ENCODE measurements at places on chromosomes 5 and 9. TPM values are rescaled to one million over a fixed set of nuclear protein-coding genes. Genes with fewer than 3 reads are reported as not detected.

DNA sequence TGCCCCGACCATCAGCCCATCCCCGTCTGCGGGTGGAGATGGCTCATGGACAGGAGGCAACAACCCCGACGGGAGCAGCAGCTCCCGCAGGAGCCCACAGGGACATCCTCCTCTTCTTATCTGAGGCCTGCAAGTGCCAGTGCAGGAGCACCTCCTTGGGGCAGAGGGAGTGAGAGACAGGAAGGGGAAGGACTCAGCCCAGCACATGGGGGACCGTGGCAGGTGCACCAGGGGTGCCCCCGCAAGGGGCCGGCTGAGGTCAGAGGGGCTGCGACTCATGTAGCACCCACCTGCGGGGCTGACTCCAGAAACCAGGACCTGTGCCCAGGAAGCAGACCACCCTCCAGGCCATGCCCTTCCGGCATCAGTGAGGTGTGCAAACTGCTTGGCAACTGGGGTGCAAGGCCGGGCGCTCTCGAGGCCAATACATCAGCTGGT lies 259.8 kb upstream of the ADAMTS16 start:
- H3K36me3 ChIP-seq = no peaks in the 10 kb centered on the region
- H3K27ac ChIP-seq = no peak overlapping the region
- H3K4me1 ChIP-seq = no peaks in the 10 kb centered on the region

- H3K27ac ChIP-seq = no peak overlapping the region
- DNase-seq = no peak
- H3K27me3 ChIP-seq = peaks cover 4% of the 10 kb centered on the region
- no peaks in the 10 kb centered on the region for H3K4me1 ChIP-seq
Measured at GRCh38 chr9:93898502-93899426, 56.4 kb downstream of the BARX1 start.

DNA sequence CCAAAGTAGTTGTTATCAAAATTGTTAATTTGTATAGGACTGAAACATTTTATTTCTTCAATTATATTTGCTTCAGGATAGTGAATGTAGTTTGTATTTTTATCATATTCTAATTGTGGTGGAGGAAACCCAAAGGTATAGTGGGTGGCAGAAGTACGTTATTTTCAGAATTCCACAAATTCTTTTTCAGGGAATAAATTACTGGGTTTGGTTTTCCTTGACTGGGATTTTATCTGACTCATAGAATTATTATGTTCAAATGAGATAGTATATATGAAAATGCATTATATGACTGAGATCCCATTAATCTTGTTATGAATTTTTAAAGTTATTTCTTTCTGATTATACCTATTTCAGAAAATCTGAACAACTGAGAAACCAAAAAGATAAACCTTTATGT lies 73.7 kb downstream of the VPS13A start:
- no peak for DNase-seq
- H3K27me3 ChIP-seq = no peaks in the 10 kb centered on the region
- no peak overlapping the region for H3K4me3 ChIP-seq
- no peak overlapping the region for H3K27ac ChIP-seq

- H3K4me1 ChIP-seq = no peaks in the 10 kb centered on the region
- peak; percentile 75 for DNase-seq
- H3K36me3 ChIP-seq = no peaks in the 10 kb centered on the region
- H3K4me3 ChIP-seq = no peak overlapping the region
- no peak overlapping the region for H3K27ac ChIP-seq
Measured at GRCh38 chr9:134518004-134518606, 123.5 kb upstream of the COL5A1 start.

The GPR151 gene
- not detected for total RNA-seq

DNA sequence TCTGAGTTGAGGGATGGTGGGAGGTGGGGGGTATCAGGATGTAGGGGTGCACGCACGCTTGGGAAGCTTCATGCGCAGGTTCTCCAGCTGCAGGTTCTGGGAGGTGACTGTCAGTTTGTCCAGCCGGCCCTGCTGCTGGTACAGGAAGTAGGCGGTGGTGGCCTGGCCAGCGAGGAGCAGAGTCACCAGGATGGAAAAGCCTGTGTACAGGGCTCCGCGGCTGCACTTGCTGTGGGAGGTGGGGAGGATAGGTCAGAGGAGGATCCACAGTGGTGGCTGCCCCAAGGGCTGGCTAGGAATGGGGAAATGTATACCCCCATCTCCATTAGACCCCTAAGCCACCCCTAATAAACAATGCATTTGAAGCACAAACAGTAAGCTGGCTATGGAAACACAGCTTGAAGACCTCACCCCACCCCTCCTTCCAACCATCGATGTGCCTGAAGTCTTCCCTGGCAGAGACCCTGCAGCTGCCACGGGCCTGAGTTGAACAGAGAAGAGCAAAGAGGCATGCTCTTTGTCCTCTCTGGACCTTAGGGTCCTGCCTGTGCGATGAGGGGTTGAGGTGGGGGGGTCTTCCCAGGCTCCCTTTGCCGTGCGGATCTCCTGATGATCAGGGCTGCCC lies 5.5 kb downstream of the CD74 start:
- no peak overlapping the region for H3K4me3 ChIP-seq
- H3K27ac ChIP-seq = no peak overlapping the region
- H3K4me1 ChIP-seq = peaks cover 5% of the 10 kb centered on the region

GRCh38 chr9:75002422-75003023 lies 25.6 kb downstream of the CARNMT1 start:
- no peak for DNase-seq
- no peaks in the 10 kb centered on the region for H3K27me3 ChIP-seq
- H3K36me3 ChIP-seq = peaks cover 9% of the 10 kb centered on the region
- H3K4me1 ChIP-seq = peaks cover 4% of the 10 kb centered on the region

- no peaks in the 10 kb centered on the region for H3K27me3 ChIP-seq
- H3K27ac ChIP-seq = no peak overlapping the region
- peak; percentile 36 for DNase-seq
- peaks cover 60% of the 10 kb centered on the region for H3K4me1 ChIP-seq
- H3K4me3 ChIP-seq = no peak overlapping the region
Measured at GRCh38 chr5:142841511-142842265, 71.5 kb downstream of the ARHGAP26 start.

DNA sequence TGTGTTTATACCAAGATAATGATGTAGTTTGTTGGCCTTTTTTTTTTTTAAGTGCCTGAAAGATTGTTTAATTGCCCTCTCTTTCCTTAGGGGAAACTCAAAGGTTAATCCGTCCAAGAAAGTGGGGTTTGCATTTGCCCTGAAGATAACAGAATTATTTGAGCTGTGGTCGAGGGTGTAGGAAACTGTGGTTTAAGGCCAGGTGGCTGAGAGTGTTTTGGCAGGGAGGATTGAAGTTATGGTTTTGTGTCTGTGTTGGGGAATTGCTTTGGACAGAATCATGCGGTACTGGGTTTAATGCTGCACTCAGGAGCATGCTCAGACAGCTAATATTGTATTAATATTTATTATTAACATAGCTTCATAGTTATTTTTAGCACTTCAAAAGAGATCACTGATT lies 509.8 kb downstream of the EBF1 start:
- H3K27ac ChIP-seq = no peak overlapping the region
- no peak overlapping the region for H3K4me3 ChIP-seq
- DNase-seq = no peak
- H3K27me3 ChIP-seq = no peaks in the 10 kb centered on the region

The STPG3 gene
- total RNA-seq = not detected

The PAPPA gene
- total RNA-seq = 0.88 TPM

The RASGRF2 gene
- 6.2 TPM for total RNA-seq

The PCDHB11 gene
- total RNA-seq = 0.86 TPM

DNA sequence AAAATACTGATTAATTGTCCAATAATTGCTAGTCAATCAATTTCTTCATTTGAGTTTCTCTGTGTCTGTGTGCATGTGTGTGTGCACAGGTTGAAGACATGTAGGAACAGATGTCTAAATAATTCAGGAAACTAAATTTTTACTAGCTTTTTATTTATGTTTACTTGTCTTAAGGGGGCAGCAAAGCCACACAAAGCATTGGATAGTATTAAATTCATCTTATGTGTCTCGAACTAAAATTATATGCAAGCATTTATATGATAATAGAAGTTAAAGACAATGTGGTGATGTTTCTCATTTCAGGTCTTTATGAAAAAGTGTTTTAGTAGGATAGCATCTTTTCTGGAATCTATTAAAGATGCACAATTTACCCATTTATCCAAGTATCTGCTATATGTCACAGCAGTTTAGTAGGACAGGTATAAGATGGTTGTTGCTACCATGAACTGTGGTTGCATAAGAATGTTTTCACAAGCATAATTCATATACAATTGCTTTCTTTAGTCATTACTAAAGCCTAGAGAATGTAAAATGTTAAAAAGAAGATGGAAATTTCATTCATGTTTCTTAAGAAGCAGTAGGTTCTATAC lies 784.6 kb upstream of the NUDT12 start:
- no peak overlapping the region for H3K27ac ChIP-seq
- no peak for DNase-seq
- no peaks in the 10 kb centered on the region for H3K4me1 ChIP-seq

GRCh38 chr5:6355294-6355693 lies 23.1 kb downstream of the MED10 start:
- H3K36me3 ChIP-seq = peaks cover 10% of the 10 kb centered on the region
- no peak for DNase-seq
- no peak overlapping the region for H3K27ac ChIP-seq
- no peaks in the 10 kb centered on the region for H3K4me1 ChIP-seq

The PDE6A gene
- 0.04 TPM for total RNA-seq

The IFNK gene
- total RNA-seq = not detected

DNA sequence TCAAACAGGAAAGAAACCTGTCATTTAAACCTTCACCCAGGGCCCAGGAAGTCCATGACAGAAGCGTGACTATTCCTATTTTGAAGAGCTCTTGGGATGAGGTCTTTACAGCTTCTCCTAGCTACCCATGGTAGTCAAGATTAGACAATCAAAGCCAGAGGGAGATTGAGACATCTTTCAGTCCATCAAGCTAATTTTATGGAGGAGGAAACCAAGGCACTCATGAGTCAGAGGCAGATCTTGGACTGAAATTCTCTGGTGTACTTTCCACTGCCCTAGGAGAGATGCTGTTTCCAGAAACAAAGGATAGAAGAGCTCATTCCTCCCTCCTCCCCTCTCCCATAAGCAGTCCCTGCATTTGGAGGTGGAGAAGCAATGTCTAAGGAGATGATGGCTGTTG lies 9.2 kb downstream of the TNFSF8 start:
- H3K4me1 ChIP-seq = no peaks in the 10 kb centered on the region
- H3K4me3 ChIP-seq = no peak overlapping the region
- H3K27ac ChIP-seq = no peak overlapping the region

The FRMD3 gene
- total RNA-seq = 27.5 TPM

The DNM1 gene
- total RNA-seq = 1.2 TPM

DNA sequence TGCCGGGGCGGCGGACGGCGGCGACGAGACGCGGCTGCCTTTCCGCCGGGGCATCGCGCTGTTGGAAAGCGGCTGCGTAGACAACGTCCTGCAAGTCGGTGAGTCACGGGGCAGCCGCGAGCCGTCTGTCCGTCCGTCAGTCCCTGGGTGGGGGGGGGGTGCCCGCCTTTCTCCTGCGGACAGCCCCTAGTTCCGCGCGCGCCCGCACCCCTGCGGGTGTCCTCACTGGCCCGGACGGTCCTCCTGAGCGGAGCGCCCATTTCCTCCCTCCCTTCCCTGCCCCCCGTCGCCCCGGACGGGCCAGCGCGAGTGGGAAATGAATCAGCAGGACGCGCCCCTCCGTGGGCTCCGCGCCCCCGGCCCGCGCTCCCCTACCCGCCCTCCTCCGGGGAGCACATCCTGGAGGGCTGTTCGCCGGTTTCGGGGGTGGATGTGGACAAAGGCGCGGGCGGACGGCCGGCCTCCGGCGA lies 828 bp downstream of the ZSWIM6 start:
- DNase-seq = peak; percentile 63
- H3K36me3 ChIP-seq = no peaks in the 10 kb centered on the region
- H3K4me3 ChIP-seq = peak overlapping the region; percentile 91
- H3K27ac ChIP-seq = peak overlapping the region; percentile 80
- H3K27me3 ChIP-seq = no peaks in the 10 kb centered on the region
- H3K4me1 ChIP-seq = peaks cover 19% of the 10 kb centered on the region

- no peak for DNase-seq
- no peaks in the 10 kb centered on the region for H3K27me3 ChIP-seq
- H3K36me3 ChIP-seq = no peaks in the 10 kb centered on the region
Measured at GRCh38 chr5:40074826-40075225, 604.9 kb upstream of the PTGER4 start.

The MSANTD3 gene
- 33.6 TPM for total RNA-seq

DNA sequence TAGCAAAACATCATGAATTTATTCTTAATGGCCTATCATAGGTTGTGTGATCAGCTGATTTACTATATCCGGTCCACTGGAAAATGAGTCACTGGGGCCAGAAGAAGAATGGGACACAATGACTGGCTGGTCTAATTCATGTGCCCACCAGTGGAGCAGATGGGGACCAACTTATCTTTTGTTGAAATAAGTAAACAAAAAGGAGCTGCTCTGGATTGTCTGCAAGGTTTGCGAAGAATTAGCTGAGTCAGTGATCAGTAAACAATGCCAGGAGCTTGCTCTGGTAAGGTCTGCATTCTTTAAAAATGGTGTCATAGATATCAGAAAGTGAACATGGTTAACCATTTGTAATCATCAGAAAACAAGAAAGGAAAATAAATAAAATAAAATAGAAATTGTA lies 128.0 kb downstream of the RASEF start:
- peaks cover 4% of the 10 kb centered on the region for H3K27me3 ChIP-seq
- H3K4me1 ChIP-seq = no peaks in the 10 kb centered on the region
- no peak overlapping the region for H3K27ac ChIP-seq

The SLC25A48 gene
- not detected for total RNA-seq

DNA sequence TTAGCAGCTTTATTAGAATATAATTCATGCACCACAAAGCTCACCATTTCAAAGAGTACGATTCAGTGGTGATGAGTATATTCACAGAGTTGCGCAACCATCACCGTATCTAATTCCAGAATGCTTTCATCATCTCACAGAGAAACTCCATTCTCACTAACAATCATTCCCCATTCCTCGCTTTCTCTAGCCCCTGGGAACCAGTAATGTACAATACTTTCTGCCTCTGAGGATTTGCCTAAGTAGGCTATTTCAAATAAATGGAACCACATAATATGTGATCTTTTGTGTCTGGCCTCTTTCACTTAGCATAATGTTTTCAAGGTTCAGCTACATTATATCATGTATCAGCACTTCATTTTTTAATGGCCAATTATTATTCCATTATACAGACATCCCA lies 145.1 kb upstream of the ADAMTS16 start:
- no peak overlapping the region for H3K27ac ChIP-seq
- no peaks in the 10 kb centered on the region for H3K4me1 ChIP-seq
- H3K36me3 ChIP-seq = no peaks in the 10 kb centered on the region

DNA sequence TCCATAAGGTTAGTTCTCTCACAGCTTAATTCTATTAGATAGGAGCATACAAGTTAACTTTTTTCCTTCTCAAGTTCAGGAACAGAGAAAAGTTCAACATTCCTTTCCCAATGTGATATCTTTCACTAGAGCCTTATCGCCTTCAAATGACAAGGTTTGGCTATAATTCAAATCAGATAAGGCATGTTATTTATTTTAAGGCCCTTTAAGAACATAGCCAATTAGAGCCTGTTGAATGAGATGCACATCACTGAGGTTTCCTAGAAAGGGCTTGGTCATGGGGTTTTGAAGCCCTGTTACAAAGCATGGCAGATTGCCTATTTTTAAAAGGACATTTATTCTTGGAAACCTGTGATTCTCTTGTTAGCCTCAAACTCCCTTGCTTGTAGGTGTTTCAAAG lies 123.4 kb downstream of the BASP1 start:
- no peak overlapping the region for H3K4me3 ChIP-seq
- H3K27ac ChIP-seq = no peak overlapping the region
- no peaks in the 10 kb centered on the region for H3K27me3 ChIP-seq

The KCTD16 gene
- not detected for total RNA-seq
